ENCODE measurements at places on chromosomes 4 and X. TPM values are rescaled to one million over a fixed set of nuclear protein-coding genes. Genes with fewer than 3 reads are reported as not detected.
A peak's percentile ranks its signal among the peaks of the same experiment; 100 is the strongest.

Gene BEX5
- 7.3 TPM for polyA plus RNA-seq

Gene MUC7
- polyA plus RNA-seq, result not detected

Gene RBM47
- polyA plus RNA-seq, result 1.4 TPM

Gene RTL5
- polyA plus RNA-seq, result 10.4 TPM

Gene UGT2B15
- not detected for polyA plus RNA-seq

Gene DSPP
- polyA plus RNA-seq, result not detected

Gene TLR2
- not detected for polyA plus RNA-seq

Gene EPHA5
- 0.37 TPM for polyA plus RNA-seq

Gene WNK3
- polyA plus RNA-seq, result 5.2 TPM

DNA sequence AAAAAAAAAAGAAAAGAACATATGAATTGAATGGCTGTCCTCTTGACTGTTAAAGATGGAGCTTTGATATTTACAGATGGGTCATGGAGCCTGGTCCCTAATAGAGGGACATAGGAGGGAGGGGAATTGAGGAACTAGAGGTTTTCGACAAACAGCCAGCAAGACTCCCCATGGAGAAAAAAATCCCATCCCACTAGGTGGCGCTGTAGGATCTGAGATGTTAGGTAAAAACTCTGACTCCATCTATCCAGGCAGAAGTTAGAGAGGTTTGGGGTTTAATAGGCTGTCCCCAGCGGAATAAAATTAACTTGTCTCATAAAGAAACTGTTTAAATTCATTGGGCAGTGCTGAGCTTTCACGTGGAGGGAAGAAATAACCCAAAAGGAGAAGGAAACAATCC is 45.9 kb downstream of the HMGB2 start:
- no peaks in the 10 kb centered on the region for H3K27me3 ChIP-seq
- peak; percentile 74 for DNase-seq
- H3K27ac ChIP-seq, result no peak overlapping the region
- no peak overlapping the region for H3K4me3 ChIP-seq
- no peaks in the 10 kb centered on the region for H3K36me3 ChIP-seq
- H3K4me1 ChIP-seq, result peaks cover 20% of the 10 kb centered on the region

- no peak overlapping the region for H3K27ac ChIP-seq
- no peaks in the 10 kb centered on the region for H3K27me3 ChIP-seq
- H3K4me3 ChIP-seq, result no peak overlapping the region
- H3K4me1 ChIP-seq, result no peaks in the 10 kb centered on the region
- no peak for DNase-seq
These were observed 264.4 kb upstream of the ITM2A start for GRCh38 chrX:79631526-79631925.

DNA sequence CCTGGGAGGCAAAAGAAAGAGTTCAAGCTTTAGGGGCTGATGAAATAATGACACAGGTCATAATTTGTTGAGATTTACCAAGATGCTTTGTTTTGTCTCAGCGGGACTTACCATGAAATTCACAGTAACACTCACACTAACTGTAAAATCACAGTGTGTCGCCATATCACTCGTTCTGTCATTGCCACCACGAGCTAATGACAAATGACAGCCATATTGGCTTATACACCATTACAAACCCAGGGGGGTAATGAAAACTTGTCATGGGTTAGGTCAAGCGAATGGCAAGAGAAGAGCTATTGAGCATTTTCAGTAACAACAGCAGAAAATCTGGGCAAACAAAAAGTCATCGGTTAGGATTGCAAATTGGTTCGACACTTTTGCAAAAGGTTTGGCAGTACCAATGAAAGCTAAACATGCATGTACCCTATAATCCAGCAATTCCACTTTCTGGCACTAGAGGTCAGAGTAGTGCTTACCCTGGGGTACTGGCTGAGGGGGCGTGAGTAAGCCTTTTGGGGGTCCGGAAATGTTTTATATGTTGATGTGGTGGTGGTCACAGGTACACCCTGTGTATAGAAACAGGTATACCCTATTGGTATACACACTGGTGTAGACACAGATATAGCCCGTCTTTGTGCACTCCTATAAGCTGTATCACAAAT is 83.9 kb upstream of the RAI2 start:
- H3K4me1 ChIP-seq, result no peaks in the 10 kb centered on the region
- peak; percentile 4 for DNase-seq
- no peak overlapping the region for H3K4me3 ChIP-seq
- H3K27me3 ChIP-seq, result no peaks in the 10 kb centered on the region

GRCh38 chrX:140572724-140573123 is 67.9 kb upstream of the SOX3 start:
- H3K4me1 ChIP-seq, result no peaks in the 10 kb centered on the region
- no peak overlapping the region for H3K27ac ChIP-seq
- H3K4me3 ChIP-seq, result no peak overlapping the region

DNA sequence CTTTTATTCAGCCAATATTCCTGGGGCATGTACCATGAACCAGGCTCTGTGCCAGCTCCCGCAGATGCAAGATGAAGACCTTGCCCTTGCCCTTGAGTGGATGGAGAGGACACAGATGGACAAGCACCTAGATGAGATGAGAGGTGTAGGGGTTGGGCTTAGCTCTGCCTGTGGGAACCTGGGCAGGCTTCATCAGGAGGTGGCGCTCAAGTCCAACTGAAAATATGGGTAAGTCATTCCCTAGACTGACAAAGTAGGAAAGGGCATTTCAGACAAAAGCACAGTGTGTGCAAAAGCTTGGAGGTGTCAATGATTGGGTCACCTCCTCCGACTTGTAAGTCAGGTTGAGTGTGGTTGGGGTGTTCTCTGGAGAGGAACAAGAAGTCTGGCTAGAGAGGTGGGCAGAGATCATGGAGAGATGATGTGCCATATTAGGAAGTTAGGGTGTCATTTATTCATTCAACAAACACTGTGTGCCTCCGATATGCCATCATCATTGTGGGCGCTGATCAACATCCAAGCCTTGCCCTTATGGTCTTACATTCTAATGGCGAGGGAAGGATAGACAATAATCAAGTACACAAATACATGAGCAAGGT is 64.6 kb downstream of the ANAPC4 start:
- no peaks in the 10 kb centered on the region for H3K27me3 ChIP-seq
- no peak overlapping the region for H3K4me3 ChIP-seq
- peak; percentile 81 for DNase-seq
- no peaks in the 10 kb centered on the region for H3K36me3 ChIP-seq
- peaks cover 8% of the 10 kb centered on the region for H3K4me1 ChIP-seq

- no peaks in the 10 kb centered on the region for H3K36me3 ChIP-seq
- peak; percentile 40 for DNase-seq
- H3K27ac ChIP-seq, result no peak overlapping the region
- no peak overlapping the region for H3K4me3 ChIP-seq
- H3K4me1 ChIP-seq, result no peaks in the 10 kb centered on the region
- H3K27me3 ChIP-seq, result no peaks in the 10 kb centered on the region
These were observed 1348.0 kb downstream of the ADGRL3 start for GRCh38 chr4:62548108-62548524.

DNA sequence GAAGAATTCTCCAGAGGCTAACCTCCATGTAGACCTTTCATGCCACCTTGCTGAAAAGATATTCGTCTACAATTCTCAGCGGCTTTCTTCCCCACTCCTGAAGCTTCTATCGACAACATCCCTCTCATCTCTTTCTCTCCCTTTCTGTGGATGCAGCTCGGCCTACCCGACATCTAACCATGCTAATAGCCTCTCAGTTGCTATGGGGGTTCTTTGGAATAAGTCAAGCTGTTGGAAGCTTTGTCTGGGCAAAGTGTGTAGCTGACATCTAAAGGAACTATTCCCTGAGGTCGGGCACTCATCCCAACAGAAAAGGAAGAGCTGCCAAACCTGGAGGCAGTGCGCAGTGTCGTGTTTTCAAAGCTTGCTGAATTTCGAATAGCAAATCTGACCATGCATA is 192.1 kb downstream of the RBMX2 start:
- H3K36me3 ChIP-seq, result no peaks in the 10 kb centered on the region

GRCh38 chrX:27680726-27681125 is 90.6 kb downstream of the DCAF8L2 start:
- no peak overlapping the region for H3K27ac ChIP-seq
- no peak for DNase-seq
- H3K4me3 ChIP-seq, result no peak overlapping the region

GRCh38 chr4:41154010-41154813 is 60.1 kb downstream of the APBB2 start:
- DNase-seq, result no peak
- peaks cover 7% of the 10 kb centered on the region for H3K4me1 ChIP-seq
- H3K27ac ChIP-seq, result no peak overlapping the region

DNA sequence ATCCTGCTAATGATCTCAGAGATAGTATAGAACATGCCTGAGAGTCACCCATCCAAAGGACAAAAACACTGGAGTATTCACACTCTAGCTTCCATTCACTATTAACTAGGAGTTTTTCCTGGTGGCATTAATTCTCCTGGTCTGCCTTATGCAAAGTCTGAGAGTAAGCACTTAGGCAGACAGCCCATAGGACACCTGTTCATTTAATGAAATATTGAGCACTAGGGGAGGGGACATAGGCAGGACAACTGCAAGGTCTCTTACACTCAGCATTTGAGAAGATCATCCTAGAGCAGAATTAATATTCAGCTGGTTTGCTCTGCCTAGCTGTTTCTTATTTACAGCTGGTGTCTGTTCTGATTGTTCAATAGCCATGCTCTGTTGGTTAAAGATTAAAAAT is 508.5 kb downstream of the CENPC start:
- DNase-seq, result no peak
- no peak overlapping the region for H3K27ac ChIP-seq
- no peak overlapping the region for H3K4me3 ChIP-seq
- H3K27me3 ChIP-seq, result no peaks in the 10 kb centered on the region

GRCh38 chr4:100977746-100978397 is 369.5 kb downstream of the PPP3CA start:
- peak; percentile 62 for DNase-seq
- no peaks in the 10 kb centered on the region for H3K4me1 ChIP-seq
- no peaks in the 10 kb centered on the region for H3K36me3 ChIP-seq
- no peak overlapping the region for H3K4me3 ChIP-seq

- no peak overlapping the region for H3K4me3 ChIP-seq
- H3K4me1 ChIP-seq, result no peaks in the 10 kb centered on the region
- no peaks in the 10 kb centered on the region for H3K36me3 ChIP-seq
- DNase-seq, result no peak
- peaks cover 34% of the 10 kb centered on the region for H3K27me3 ChIP-seq
These were observed 3.7 kb downstream of the GABRQ start for GRCh38 chrX:152641256-152641875.

GRCh38 chr4:69044247-69044646 is 52.0 kb upstream of the UGT2B7 start:
- H3K4me3 ChIP-seq, result no peak overlapping the region
- H3K27me3 ChIP-seq, result no peaks in the 10 kb centered on the region
- DNase-seq, result no peak
- H3K27ac ChIP-seq, result no peak overlapping the region

DNA sequence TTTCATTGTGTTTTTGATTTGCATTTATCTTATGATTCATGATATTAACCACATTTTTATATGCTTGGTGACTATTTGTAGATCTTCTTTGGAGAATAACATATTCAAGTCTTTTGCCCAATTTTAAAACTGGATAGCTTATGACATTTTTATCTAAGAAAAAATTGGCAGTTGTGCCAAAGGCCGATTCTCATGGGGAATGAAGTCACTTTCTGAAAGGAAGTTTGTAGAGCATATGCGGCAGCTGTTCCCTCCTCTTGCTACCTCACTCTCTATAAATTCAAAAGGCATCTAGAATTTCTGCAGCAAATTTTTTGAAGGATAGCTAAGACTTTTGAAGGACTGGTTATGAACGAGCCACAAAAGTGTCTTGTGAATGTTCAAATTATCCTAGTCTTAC is 2353.5 kb downstream of the ARAP2 start:
- H3K27me3 ChIP-seq, result no peaks in the 10 kb centered on the region
- H3K4me1 ChIP-seq, result no peaks in the 10 kb centered on the region
- H3K27ac ChIP-seq, result no peak overlapping the region
- DNase-seq, result peak; percentile 39
- no peaks in the 10 kb centered on the region for H3K36me3 ChIP-seq

- no peak overlapping the region for H3K4me3 ChIP-seq
- no peaks in the 10 kb centered on the region for H3K27me3 ChIP-seq
- no peak overlapping the region for H3K27ac ChIP-seq
These were observed 78.4 kb upstream of the FUNDC1 start for GRCh38 chrX:44621078-44621477.

- H3K27me3 ChIP-seq, result no peaks in the 10 kb centered on the region
- no peak overlapping the region for H3K27ac ChIP-seq
- H3K36me3 ChIP-seq, result no peaks in the 10 kb centered on the region
- no peak overlapping the region for H3K4me3 ChIP-seq
- DNase-seq, result no peak
These were observed 49.6 kb downstream of the LAMP2 start for GRCh38 chrX:120419463-120419862.

DNA sequence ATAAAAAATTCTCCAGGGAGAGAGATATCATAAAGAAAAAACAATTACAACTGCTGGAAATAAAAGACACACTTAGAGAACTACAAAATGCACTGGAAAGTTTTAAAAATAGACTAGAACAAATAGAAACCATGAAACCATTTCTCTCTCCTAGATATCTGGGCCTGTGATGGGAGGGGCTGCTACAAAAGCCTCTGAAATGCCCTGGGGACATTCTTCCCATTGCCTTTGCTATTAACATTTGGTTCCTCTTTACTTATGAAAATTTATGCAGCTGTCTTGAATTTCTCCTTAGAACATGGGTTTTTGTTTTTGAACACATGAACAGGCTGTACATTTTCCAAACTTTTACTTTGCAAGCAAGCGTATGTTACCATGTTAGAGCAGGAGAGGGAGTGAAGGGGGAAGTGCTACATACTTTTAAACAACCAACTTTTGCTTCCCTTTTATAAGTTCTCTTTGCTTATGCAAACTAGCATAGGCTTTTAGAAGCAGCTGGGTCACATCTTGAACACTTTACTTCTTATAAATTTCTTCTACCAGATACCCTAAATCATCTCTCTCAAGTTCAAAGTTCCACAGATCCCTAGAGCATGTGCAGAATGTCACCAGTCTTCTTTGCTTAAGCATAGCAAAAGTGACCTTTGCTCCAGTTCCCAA is 47.9 kb upstream of the PACRGL start:
- no peak for DNase-seq
- H3K4me1 ChIP-seq, result peaks cover 8% of the 10 kb centered on the region
- H3K27me3 ChIP-seq, result no peaks in the 10 kb centered on the region
- H3K4me3 ChIP-seq, result no peak overlapping the region
- no peak overlapping the region for H3K27ac ChIP-seq

DNA sequence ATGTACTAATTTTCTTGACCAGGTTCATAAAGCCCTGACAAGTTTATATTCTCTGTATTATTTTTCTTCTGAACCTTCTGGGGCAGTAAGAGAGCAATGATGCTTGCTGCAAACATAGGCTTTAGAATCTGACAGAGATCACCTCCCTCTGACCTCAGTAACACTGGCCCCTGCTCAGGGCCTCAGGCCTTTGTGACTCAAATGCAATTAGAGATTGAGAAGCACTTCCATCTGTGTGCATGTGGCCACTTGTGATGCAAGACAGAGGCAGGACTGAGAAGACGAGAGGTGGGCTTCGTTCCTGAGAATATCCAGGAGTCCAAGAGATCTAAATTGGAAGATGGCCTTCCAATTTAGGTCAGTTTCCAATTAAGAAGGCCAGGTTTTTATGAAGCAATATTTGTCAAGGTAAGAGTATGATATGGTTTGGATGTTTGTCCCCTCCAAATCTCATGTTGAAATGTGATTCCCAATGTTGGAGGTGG is 82.8 kb upstream of the VEGFC start:
- no peak overlapping the region for H3K4me3 ChIP-seq
- no peak for DNase-seq
- no peaks in the 10 kb centered on the region for H3K36me3 ChIP-seq
- no peaks in the 10 kb centered on the region for H3K27me3 ChIP-seq
- H3K4me1 ChIP-seq, result peaks cover 4% of the 10 kb centered on the region
